ENCODE measurements at places on chromosomes 5 and 9.

GRCh38 chr5:110506378-110506777 lies 220.1 kb downstream of the TMEM232 start:
- no peak for DNase-seq

- DNase-seq, result no peak
These were observed 10.8 kb upstream of the BARX1 start for GRCh38 chr9:93965830-93966577.

DNA sequence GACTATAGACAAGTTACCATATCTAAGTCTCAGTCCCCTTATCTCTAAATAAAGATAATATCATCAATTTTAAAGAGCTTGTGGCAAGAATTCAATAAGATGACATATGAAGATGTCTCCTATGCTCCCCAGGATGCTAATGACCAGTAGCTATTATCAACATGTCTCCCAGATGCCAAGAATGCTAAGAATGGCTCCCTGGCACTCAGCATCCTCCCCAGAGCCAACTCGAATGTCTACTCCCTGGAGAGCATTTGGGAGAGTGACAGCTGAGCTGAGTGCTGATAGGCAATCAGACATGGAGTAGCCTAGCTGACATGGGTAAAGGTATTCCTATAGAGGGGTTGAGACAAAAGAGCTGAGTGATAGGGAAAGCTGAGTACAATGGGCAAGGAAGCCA lies 15.9 kb downstream of the P4HA2 start:
- no peak for DNase-seq

DNA sequence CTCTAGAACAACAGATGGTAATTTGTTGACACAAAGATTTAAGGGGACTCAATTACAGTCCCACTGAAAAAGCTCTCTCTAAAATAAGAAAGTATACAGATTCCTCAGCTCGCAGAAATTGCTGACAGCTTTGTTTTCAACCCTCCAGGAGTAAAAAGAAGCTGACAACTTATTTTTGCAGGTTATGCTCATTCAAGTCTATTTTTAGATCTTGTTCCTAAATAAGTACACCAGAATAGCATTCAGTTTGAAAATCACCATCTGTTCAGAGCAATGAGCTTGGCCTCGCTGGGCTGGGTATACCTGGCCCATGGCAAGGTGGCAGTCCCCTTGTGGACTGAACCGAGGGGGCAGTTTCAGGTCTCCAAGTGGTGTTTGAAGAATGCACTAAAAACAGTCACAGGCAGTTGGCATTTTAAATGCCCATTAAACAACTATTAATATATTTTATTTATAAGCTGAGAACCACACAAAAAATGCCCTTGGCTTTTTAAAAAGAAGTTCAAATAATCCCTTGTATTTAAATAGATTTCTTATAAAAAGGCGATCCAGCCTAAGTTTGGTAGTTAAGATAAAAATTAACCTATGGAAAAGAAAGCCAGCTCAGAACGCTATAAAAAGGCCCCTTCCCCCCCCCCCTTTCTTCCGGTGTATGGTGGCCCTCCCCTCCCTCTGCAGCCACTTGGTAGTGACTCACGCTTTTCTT lies 169.2 kb downstream of the AUH start:
- DNase-seq, result peak; percentile 60

- DNase-seq, result peak; percentile 70
These were observed 242.5 kb downstream of the BNC2 start for GRCh38 chr9:16627967-16628366.

GRCh38 chr5:78783434-78784130 lies 135.0 kb upstream of the LHFPL2 start:
- no peak for DNase-seq

- DNase-seq, result no peak
These were observed 20.1 kb downstream of the DEPDC1B start for GRCh38 chr5:60679816-60680215.

DNA sequence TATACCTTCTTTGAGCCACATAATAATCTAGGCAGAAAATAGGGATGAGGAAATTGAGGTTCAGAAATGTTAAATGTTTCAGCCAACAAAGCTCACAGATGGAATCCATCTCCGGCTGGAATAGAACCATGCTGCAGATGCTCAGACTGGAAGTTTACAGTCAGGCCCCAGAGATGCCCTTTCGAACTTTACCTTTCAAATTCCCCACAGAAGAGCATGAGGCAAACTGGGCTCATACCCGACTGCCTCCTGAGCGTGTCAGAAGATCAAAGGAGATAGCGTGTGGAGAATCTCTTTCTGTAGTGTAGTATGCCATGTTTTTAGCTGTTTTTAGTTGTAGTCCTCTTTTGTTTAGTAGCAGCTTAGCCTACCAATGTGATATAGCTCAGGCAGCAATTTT lies 72.0 kb upstream of the DAP start:
- peak; percentile 45 for DNase-seq

DNA sequence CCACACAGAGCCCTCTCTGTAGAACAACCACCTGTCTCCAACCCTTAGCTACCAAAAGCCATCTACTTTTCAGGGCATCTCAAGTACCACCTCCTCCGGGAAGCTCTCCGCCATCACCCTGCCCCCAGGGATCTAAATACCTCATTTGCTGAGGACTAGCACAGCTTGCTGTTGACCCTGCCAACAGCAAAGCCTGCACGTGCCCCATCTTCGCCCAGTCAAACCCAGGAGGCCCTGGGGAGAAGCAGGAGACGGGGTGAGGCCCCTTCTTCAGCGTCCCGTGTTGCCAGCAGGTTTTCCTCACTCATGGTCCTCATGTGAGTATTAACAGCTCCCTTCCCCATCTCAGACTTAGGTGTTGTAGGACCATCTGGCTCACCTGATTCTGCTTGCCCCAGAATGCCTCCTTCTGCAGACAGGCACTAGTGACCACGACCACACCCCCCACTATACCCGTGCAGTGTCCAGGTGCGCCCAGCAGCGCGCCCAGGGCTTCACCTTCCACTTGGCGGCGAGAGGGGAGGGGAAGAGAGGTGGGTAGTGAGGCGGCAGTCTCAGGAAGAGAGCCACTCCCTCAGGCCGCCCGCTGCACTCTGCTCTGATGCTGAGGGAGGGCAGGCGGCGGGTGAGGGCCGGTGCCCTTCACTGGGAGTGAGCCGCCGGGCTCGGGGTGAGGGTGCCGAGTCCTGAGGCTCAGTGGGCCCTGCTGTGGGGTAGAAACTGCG lies 11.1 kb downstream of the VAV2 start:
- DNase-seq, result no peak

DNA sequence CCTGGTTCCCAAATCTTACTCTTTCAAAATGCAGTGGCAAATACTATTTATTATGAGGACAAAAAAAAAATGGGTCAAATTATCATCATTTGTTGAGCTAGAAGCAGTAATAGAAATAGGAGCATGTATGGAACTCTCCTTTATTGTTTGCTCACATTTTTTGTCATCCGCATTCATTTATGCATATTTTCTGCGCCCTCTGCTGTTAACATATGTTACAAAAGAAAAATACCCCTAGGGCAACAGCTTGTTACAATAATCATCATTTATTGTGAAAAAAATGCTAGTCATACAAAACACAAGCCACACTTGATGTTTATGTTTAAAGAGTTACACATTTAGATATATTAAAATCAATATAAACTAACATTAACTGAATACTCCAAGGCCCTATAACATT lies 328.2 kb downstream of the TUSC1 start:
- no peak for DNase-seq

DNA sequence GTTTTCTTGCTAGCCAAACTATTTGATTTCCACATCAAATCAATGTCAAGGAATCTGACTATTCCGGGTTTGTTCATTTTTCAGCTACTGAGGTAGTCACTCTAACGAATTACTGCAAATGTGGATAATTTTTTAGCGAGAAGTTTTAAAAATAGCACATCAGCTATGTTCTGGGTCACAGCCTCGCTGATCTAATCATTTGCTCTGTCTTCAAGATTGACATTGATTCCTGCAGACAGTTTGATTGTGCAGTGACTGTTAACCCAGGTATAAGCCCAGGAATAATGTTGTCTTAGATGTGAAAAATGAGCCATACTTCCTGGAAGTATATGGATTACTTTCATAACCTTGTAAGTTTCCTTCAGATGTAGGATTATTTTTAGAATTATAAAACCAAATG lies 175.1 kb downstream of the BAAT start:
- no peak for DNase-seq
